ENCODE measurements at places on chromosomes 7 and 10. TPM values are rescaled to one million over a fixed set of nuclear protein-coding genes. Genes with fewer than 3 reads are reported as not detected.

The EMX2 gene
- not detected for polyA plus RNA-seq

The POMZP3 gene
- polyA plus RNA-seq, result 10.6 TPM

The FFAR4 gene
- not detected for polyA plus RNA-seq

The DENND2A gene
- not detected for polyA plus RNA-seq

The KLF6 gene
- 883 TPM for polyA plus RNA-seq

The COL17A1 gene
- not detected for polyA plus RNA-seq

The HTR7 gene
- polyA plus RNA-seq, result not detected

The SLIT1 gene
- polyA plus RNA-seq, result 0.06 TPM

The C10orf67 gene
- 0.26 TPM for polyA plus RNA-seq

GRCh38 chr7:104209063-104209462 lies 1.2 kb upstream of the ORC5 start:
- no peak for DNase-seq
- peaks cover 18% of the 10 kb centered on the region for H3K4me1 ChIP-seq
- H3K4me3 ChIP-seq, result no peak overlapping the region
- H3K27me3 ChIP-seq, result no peaks in the 10 kb centered on the region
- no peak overlapping the region for H3K27ac ChIP-seq

DNA sequence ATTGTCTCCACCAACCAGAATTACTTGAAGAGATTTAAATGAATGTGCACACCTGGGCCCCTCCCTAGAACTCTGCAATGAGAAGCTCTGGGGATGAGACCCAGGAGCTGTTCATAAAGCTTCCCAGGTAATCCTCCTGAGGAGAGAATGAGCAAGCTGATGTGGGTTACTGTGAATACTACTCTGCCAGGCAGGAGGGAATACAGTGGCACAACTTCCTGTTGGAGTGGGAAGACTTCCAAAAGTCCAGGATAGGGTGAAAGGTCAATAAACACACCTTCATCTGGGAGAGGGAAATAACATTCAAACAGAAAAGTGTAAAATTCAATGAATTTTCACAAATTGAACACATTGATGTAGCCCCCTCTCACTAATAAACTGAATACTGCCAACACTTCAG lies 351.4 kb downstream of the ABCA13 start:
- no peaks in the 10 kb centered on the region for H3K36me3 ChIP-seq
- H3K27me3 ChIP-seq, result no peaks in the 10 kb centered on the region
- no peak overlapping the region for H3K4me3 ChIP-seq
- no peak overlapping the region for H3K27ac ChIP-seq

- no peak overlapping the region for H3K27ac ChIP-seq
- H3K4me1 ChIP-seq, result no peaks in the 10 kb centered on the region
- no peak for DNase-seq
- no peaks in the 10 kb centered on the region for H3K27me3 ChIP-seq
- no peaks in the 10 kb centered on the region for H3K36me3 ChIP-seq
- no peak overlapping the region for H3K4me3 ChIP-seq
These were observed 10.4 kb downstream of the FFAR4 start for GRCh38 chr10:93576888-93577287.

DNA sequence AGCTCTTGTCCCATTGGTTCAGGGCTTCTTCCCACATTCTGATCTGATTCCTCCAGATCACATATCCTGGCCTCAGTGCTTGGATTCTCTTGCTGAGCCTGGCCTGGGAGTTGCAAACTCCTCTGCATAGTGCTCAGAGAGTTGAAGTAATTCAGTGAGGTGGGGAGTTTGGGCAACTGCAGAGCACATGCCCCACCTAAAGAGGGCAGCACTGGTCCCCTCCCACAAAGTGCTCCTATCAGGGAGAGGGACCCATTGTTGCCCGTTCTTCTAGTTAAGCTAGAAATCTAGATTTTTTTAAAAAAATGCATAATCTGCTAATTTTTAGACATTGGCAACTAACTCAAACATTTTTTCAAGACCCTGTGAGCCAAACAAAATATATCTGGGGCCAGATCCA lies 45.1 kb downstream of the CHN2 start:
- no peaks in the 10 kb centered on the region for H3K36me3 ChIP-seq
- no peaks in the 10 kb centered on the region for H3K4me1 ChIP-seq
- no peak overlapping the region for H3K27ac ChIP-seq
- no peaks in the 10 kb centered on the region for H3K27me3 ChIP-seq
- DNase-seq, result no peak

DNA sequence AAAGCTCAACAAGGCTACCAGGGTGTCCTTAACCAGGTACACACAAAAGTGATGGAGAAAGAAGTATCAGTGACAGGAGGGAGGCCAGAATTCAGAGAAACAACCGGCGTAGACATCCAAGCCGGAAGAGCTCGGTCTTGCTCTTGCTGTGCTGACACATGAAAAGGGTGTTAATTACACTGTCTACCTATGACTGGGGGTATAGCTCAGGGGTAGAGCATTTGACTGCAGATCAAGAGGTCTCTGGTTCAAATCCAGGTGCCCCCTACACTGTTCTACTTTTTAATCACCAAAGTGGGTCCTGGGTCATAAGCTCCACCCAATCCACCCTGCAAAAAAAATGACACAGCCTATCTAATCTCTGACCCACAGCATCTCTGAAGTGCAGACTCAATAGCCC lies 86.9 kb upstream of the ZNF746 start:
- H3K4me3 ChIP-seq, result no peak overlapping the region
- H3K36me3 ChIP-seq, result peaks cover 26% of the 10 kb centered on the region
- H3K27me3 ChIP-seq, result no peaks in the 10 kb centered on the region
- H3K27ac ChIP-seq, result no peak overlapping the region

- H3K27ac ChIP-seq, result no peak overlapping the region
- no peaks in the 10 kb centered on the region for H3K4me1 ChIP-seq
- H3K36me3 ChIP-seq, result no peaks in the 10 kb centered on the region
- no peak for DNase-seq
- no peak overlapping the region for H3K4me3 ChIP-seq
These were observed 192.1 kb downstream of the WDR11 start for GRCh38 chr10:121043124-121043849.

DNA sequence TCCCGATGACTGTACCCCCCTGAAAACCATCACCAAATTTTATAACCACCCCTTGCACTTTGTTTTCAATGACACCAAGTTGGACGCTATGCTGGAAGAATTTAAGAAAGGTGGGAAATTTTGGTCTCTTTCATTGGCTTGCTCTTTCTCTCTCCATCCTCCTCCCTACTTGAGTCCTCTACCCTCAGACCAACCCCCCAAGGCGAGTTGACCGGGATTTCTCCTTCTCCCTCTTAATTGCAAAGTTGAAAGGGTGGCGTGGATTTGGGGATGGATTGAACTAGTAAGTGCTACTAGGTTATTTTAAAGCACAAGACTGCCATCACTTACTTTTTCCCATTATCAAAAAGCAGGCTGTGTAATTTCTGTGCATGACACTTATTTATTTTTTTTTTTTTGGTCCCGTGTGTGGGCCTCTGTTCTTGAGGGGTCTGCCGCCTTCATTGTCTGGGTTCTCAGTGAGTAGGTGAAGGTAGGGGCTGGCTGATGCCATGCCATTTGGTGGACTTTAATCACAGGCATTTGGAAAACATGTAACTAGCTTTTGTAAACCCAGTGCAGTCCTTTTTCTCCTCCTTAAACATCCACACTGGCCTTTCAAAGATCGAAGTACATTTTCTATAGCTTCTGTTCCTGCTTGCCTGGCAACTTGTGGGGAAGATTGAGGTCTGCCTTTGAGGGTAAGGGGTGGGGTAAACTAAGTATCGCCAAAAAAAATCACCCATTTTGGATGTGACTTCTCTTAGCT lies 2.1 kb downstream of the CNNM2 start:
- H3K4me1 ChIP-seq, result peaks cover 41% of the 10 kb centered on the region
- H3K27ac ChIP-seq, result no peak overlapping the region
- H3K27me3 ChIP-seq, result no peaks in the 10 kb centered on the region
- H3K36me3 ChIP-seq, result no peaks in the 10 kb centered on the region
- DNase-seq, result no peak

DNA sequence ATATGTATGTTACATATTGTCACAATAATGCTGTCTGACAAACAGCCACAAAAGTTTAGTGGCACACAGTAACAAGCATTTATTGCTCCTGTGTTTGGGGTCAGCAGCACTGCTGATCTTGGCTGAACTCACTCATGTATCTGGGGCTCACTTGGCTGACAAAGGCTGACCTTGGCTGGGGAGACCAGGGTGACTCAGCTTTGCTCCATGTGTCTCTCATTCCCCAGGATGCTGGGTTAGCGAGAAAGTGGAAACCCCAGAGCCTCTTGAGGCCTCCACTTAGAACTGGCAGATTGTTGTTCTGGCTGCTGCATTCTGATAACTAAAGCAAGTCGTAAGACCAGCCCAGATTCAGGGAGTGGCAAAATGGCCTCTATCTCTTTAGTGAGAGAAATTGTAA lies 217.3 kb upstream of the HABP2 start:
- H3K27me3 ChIP-seq, result no peaks in the 10 kb centered on the region
- no peaks in the 10 kb centered on the region for H3K36me3 ChIP-seq
- no peak overlapping the region for H3K27ac ChIP-seq

DNA sequence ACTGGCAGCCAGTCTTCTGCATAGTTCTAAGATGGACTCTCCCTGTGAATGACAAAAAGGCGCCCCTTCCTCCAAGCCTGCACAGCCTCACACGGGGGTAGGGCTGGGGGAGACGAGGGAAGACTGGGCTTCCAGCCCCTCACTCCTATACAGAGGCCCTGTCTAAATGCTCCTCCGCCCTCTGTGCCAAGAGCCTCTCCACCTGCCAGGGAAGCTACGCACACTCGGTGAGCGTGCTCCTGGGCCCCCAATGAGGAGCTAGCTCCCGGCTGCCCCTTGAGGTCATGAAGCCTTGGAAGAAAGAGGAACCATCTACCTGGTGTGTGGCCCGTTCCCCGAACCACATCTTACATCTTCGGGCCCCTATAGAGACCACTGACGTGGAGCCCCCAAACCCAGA lies 54.8 kb downstream of the CRTAC1 start:
- no peak for DNase-seq
- H3K4me1 ChIP-seq, result no peaks in the 10 kb centered on the region
- H3K4me3 ChIP-seq, result no peak overlapping the region
- no peak overlapping the region for H3K27ac ChIP-seq

DNA sequence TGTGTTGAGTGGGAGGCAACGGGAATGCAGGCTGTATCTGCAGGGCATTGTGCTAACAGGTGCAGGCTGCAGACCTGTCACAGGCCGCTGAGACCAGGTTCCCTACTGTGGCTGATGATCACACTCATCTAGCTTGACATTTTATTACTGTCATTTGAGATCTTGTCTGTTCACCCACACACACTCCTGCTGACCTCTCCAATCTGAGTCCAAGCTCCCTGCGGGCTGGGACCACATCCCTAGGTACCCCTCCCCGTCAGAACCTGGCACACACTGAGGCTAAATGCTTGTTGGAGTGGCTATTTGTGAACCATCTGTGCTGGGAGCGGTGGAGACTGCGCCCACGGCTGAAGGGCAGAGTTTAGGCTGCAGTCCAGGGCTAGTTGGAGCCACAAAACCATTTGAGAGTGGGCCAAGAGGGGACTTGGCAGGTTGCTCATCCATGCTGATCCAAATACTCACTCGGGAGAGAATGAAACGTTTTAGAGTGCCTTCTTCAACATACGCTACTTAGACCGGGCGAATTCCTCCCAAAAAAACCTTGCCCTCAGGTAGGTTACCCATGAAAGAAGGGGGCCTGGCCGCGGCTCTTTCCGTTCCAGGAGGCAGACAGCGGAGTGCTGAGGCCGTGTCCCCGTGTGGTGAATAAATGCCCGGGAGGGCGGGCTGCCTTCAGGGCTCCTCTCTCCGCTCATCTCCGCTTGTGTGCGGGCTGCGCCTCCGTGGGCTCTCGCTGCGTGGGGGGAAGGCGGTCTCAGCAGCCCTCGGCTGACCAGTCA lies 164.4 kb downstream of the RGS10 start:
- DNase-seq, result no peak
- H3K36me3 ChIP-seq, result peaks cover 6% of the 10 kb centered on the region
- H3K4me1 ChIP-seq, result no peaks in the 10 kb centered on the region
- H3K4me3 ChIP-seq, result no peak overlapping the region
- no peak overlapping the region for H3K27ac ChIP-seq

DNA sequence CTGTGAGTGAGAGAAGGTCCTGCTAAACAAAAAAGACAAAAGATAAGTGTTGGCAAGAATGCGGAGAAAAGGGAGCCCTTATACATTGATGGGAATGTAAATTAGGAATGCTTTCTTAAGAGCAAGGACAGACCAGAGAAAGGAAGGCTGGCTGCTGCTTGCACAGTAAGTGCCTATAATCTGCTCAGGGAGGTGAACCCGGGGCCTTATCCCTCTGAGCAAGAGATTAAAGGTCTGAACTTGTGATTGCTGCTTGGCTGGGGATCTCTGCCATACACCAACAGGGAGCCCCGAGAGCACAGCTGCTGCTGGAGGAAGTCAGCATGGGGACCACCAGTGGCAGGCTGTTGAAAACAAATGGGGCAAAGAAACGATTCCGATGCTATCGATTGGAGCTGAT lies 32.0 kb upstream of the CRTAC1 start:
- peaks cover 5% of the 10 kb centered on the region for H3K27me3 ChIP-seq
- no peak overlapping the region for H3K4me3 ChIP-seq
- no peaks in the 10 kb centered on the region for H3K4me1 ChIP-seq
- no peak for DNase-seq

DNA sequence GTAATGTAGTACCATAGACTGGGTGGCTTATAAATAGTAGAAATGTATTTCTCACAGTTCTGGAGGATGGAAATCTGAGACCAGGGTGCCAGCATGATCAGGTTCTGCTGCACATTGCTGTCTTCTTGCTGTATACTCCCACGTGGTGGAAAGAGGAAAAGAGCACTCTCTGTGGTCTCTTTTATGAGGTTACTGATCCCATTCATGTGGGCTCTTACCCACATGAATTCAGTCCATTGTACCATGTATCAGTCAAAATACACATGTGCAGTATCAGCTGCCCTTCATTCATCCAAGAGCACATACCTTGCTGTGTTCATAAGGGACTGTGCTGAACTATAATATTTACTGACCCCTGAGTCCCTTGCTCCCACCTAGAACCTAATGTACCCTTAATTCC lies 17.1 kb downstream of the PNLIPRP2 start:
- no peak overlapping the region for H3K4me3 ChIP-seq
- H3K27me3 ChIP-seq, result no peaks in the 10 kb centered on the region
- no peak overlapping the region for H3K27ac ChIP-seq

DNA sequence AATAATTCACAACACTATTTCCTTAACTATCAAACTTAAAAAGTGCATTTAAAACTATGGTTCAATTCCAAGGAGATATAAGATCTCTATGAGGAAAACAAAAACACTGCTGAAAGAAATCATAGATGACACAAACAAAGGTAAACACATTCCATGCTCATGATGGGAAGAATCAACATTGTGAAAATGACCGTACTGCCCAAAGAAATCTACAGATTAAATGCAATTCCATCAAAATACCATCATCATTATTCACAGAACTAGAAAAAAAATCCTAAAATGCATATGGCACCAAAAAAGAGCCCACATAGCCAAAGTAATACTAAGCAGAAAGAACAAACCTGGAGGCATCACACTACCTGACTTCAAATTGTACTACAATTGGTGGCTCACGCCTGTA lies 159.9 kb upstream of the EEPD1 start:
- no peak overlapping the region for H3K4me3 ChIP-seq
- H3K4me1 ChIP-seq, result no peaks in the 10 kb centered on the region
- no peaks in the 10 kb centered on the region for H3K36me3 ChIP-seq
- no peaks in the 10 kb centered on the region for H3K27me3 ChIP-seq
- H3K27ac ChIP-seq, result no peak overlapping the region
- DNase-seq, result no peak
